ENCODE measurements at places on chromosomes 12 and 14. TPM values are rescaled to one million over a fixed set of nuclear protein-coding genes. Genes with fewer than 3 reads are reported as not detected.

DNA sequence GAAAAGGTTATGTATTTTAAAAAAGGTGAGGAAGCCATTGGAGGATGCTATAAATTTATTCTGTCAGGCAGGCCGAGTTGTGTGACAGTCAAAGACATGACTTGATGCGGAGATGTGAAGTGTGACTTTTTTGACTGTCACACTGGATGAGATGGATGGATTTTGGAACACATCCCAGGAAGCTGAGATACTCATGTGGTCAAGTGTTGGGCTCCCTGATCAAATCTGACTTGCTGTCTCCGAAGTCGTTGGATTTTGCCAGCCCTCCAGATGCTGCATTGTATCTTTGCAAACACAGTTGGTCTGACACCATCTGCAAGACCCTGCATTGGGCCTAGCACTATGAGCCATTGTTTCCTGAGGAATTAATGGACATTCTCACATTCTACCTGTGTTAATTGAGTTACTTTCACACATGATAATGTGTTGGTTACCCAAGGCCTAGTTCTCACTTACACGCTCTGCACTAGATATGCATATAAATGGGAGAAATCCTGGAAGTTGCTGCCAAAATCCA is 204.0 kb upstream of the PRKD1 start:
- no peak for DNase-seq
- H3K27me3 ChIP-seq: no peaks in the 10 kb centered on the region
- H3K36me3 ChIP-seq: no peaks in the 10 kb centered on the region
- H3K27ac ChIP-seq: no peak overlapping the region

- no peak overlapping the region for H3K4me3 ChIP-seq
Measured at GRCh38 chr14:24679248-24679961, 45.4 kb upstream of the GZMB start.

- no peaks in the 10 kb centered on the region for H3K27me3 ChIP-seq
- peaks cover 50% of the 10 kb centered on the region for H3K36me3 ChIP-seq
- H3K4me3 ChIP-seq: no peak overlapping the region
- H3K27ac ChIP-seq: peak overlapping the region; percentile 75
- peak; percentile 55 for DNase-seq
Measured at GRCh38 chr14:64444984-64445845, 20.1 kb upstream of the AKAP5 start.

Gene KLHL33
- total RNA-seq: 0.10 TPM

Gene TAS2R19
- total RNA-seq: 0.77 TPM
